ENCODE measurements at places on chromosomes 7 and 10.

GRCh38 chr7:24767878-24768569, 10.8 kb upstream of the GSDME start:
- DNase-seq: no peak

- peak; percentile 56 for DNase-seq
Observed at GRCh38 chr7:47179812-47180515, 401.9 kb downstream of the TNS3 start.

DNA sequence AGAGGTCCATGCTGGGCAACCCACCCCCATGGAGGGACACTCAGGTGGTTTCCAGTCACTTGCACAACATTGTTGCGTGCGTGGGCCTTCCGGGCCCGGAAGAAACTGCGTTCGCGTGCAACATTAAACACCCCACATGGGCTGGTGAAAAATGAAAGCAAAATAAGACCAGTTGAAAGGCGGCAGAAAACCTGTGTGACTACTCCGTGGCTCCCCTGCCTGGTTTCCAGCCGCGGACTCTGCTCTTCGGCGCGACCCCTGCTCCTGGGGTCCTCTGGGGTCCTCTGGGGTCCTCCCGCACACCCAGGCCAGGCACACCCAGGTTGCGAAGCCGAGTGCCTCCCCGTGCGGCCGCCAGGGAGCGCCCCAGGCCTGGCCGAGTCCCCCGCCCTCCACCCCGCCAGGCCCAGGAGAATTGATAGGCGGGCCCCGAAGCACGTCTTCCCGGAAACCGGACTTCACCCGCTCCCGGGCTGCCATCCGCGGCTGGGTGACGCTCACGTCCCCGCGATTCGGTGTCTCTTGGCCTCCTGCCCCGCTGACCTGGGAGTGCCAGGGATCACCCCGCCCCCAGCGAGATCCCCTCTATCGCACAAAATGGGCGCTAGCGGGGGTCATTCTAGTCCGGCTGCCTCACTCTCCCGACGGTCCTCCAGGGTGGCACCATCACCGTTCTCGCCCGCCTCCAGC, 1.9 kb upstream of the SH2D4B start:
- DNase-seq: no peak

- no peak for DNase-seq
Observed at GRCh38 chr10:67883710-67884312, 645 bp upstream of the SIRT1 start.

- no peak for DNase-seq
Observed at GRCh38 chr7:143882020-143882603, 19.9 kb downstream of the TCAF1 start.

- DNase-seq: no peak
Observed at GRCh38 chr7:23873306-23873705, 163.3 kb downstream of the STK31 start.

GRCh38 chr10:15751046-15751445, 31.3 kb upstream of the ITGA8 start:
- no peak for DNase-seq

- DNase-seq: no peak
Observed at GRCh38 chr10:78328592-78329404, 295.1 kb downstream of the RPS24 start.

- no peak for DNase-seq
Observed at GRCh38 chr10:33201056-33201780, 133.2 kb downstream of the NRP1 start.

All from NCI-H524 treated with DMSO at 0.1 percent for 48 hours (cell line).